T-helper 2 cell (primary cell): ENCODE measurements at places on chromosomes 4 and X.

GRCh38 chr4:10671366-10671765, 13.2 kb downstream of the CLNK start:
- peak; percentile 6 for DNase-seq

GRCh38 chr4:185472103-185472542, 590 bp upstream of the CCDC110 start:
- DNase-seq, result no peak

DNA sequence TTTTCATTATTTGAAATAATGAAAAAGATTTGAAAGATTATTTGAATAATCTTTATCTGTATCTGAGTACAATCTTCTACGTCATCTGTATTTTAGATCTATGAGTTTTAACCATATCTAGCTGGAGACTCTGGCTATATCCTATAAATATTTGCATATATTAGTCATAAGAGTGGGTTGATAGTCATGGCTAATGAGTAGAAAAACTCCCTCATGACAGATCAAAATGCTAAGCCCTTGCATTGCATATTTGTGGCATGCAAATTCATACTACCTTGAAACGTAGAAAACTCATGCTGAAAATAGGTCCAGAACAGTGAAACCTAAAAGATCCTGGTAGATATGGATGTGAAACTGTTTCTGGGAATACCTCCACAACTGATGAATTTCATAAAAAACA, 291.3 kb downstream of the GALNTL6 start:
- no peak for DNase-seq

DNA sequence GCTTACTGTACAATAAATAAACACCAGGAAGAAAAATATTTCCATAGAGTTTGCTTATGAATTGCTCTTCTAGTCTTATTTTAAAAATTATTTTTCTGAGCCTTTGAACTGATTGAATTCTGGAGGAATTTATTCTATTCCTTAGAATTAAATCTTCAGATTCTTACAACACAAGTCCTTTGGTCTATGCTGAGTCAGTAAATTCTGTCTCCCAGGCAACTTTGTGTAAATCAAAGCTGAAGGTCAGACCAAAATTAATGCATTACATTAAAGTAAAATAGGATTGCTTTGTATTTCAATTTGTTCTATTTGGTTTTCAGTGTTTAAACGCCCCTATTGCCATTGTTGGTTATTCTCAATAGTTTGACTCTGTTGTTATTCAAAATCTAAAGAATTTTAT, 26.8 kb upstream of the STPG2 start:
- DNase-seq, result no peak

DNA sequence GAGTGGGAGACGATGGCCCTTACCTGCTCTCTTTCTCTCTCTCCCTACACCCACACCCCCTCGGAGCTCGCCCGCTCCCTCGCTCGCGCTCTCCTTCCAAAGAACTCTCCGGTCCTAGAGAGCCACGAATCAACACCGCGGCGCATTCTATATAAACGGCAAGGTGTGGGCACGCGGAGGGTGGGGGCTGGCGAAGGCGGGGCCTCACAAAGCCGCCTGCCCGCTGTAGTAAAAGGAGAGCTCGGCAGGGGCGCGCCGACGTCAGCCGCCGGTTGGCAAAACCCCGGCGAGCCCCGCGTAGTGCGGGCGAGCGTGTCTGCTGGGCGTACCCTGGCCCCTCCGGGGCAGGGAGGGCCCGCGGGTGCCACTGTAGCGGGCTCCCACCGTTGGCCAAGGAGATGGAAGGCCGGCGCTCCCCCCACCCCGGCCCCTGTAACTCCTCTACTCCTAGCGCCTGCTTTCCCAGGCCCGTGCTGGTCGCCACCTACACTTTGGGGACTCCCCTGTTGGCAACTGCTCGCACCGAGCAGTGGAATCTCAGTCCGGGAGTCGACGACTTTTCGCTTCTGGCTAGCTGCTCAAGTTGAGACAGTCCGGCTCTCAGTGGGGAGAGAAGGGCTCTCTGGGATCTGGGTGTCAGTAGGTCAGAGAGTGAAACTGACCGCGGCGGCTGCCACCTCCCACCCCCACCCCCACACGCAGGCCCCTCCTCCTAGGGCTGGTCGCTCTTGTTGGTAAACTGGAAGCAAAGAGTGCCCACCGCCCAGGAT, 325.5 kb upstream of the F9 start:
- DNase-seq, result peak; percentile 19

- no peak for DNase-seq
Observed at GRCh38 chr4:74331252-74331651, 23.0 kb downstream of the EPGN start.

GRCh38 chr4:159768016-159768415, 665.1 kb downstream of the RAPGEF2 start:
- no peak for DNase-seq

DNA sequence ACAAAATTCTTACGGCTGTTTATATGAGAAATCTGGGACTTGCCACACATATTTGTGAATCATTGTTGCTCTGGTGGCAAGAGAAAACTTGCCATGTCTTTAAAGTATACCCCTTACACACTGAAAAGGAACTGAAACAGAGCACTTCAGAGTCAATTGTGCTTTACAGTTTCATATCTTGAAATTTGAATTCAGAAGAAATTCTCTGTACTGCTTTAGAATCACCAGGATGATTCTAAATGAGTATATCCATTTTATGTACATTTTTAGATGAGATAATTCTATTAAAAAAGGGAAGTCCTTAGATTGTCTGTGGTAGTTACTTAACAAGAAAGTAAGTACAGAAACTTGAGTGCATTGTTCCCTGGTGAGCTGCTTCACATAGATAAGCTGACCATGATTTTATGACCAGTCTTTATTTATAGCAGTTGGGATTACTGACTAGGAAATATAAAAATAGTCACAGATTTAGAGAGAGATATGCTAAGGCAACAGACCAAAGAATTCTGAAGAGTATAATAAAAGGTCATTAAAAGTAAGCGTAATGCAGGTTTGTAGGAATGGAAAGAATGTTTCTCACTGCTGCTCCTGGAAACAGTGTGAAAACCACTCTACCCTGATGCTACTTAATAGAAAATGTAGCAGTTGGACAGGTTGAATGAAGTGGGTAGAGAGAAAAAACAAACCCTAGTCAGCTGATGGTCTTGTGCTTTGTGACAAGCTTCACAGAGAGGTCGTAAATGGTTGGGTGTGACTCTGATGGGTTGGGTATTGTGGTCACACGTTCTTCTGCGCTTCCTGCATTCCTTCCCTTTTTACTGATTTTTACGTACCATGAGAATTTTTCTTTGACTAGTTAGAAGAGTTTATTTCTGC, 41.0 kb downstream of the FNIP2 start:
- DNase-seq, result no peak

DNA sequence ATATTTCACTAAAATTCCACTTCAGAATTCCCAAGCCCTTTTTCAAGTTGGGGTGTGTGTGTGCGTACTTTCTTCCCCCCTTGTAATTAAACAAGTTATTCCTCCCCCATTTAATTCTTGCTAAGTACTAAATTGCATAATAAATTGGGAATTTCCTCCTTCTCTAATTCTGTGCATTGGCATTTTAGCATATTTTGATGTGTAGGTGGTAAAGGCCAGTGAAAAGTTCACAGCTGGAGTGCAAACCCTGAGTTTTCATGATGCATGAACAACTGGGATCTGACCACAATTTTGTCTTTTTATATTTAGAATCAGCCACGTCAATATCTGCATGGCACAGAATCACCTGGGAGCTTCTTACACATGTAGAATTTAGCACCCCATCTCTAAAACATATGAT, 18.5 kb downstream of the ANXA3 start:
- DNase-seq, result no peak

DNA sequence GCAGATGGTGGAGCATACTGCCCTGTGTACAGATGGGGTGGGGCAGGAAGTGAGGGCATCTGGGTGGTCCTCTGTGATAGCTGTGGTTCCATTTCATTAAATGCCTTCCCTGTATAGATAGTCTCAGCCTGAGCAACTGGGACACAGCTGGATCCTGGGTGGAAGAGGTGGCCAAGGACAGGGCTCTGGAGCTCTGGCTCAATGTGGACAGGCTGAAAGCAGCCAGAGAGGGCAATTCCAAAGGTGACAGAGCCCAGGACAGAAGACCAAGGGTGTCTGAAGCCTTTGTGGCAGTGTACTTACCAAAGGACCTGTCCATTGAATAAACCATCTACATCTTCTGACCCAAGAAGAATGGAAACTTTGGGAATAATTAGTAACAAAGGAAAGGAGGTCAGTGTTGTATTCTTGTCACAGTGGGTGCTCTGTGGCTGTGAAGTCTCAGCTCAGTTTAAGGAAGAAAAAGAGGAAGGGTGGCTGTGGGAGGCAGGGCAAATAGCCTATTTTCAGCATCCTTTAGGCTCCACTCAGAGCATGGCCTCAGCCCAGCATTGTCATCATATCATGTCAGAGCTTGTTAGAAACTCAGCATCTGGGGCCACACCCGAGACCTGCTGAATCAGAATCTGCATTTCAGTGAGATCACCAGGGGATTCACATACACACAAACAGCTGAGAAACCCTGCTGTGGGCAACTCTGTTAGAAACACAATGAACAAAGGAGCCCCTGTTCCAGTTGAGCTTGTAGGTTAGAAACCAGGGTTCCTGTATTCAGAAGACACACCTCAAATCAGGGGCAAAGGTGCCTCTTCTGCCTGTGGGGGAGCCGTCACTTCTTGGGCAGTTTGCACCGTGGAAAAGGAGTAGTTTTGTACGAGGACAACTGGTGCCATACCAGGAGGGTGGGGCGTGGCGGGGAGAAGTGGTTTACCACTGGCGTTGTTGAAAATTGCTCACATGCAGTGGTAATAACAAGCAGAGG, 168.6 kb downstream of the PTTG2 start:
- DNase-seq, result peak; percentile 41

DNA sequence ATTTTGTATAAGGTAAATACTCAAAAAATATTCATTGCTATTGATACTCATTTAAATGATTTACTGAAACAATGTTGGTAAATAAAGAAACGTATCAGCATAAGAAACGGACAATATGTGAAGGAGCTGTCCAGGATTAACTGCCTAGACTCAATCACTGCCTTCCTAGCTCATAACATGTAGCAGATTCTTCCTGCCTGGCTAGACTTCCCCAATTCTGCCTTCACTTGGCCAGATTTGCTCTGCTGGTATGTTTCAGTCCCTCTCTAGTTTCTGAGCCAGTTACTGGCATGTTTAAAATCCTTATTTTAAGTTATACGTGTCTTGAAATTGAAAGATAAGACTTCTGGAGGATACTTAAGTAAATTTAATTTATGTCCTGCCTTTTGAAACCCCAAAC, 740.3 kb downstream of the CENPC start:
- no peak for DNase-seq

DNA sequence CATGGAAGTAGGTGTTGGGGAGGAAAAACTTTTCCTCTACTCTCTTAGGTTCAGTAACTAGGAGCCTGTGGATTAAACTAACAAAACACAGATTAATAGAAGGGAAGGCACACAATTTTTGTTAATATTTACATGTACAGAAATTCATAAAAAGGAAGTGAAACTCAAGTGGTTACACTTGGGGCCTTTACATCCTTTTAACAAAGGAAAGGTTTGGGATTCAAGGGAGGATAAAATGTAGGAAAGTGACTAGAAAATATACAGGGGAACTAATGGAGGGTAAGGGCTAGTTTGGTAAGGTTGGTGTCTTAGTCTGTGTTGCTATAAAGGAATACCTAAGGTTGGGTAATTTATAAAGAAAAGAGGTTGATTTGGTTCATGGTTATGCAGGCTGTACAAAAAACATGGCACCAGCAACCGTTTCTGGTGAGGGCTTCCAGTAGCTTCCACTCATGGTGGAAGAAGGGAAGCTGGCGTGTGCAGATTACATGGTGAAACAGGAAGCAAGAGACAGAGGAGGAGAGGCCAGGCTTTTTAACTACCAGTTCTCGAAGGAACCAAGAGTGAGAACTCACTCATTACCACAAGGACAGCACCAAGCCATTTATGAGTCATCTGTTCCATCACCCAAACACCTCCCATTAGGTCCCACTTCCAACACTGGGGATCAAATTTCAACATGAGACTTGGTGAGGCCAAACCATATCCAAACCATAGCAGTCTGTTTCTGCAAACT, 124.4 kb downstream of the CHRDL1 start:
- DNase-seq, result no peak

DNA sequence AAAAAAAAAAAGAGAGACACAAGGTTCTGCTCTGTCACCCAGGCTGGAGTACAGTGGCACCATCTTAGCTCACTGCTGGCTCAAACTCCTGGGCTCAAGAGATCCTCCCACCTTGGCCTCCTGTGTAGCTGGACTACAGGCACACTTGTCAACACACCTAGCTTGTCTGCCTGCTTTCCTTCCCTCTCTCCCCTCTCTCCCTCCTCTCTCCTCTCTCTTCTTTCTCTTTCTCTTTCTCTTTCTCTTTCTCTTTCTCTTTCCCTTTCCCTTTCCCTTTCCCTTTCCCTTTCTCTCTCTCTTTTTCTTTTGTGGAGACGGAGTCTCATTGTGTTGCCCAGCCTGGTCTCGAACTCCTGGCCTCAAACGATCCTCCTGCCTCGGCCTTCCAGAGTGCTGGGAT, 132.1 kb downstream of the DIPK2B start:
- DNase-seq, result peak; percentile 35

- DNase-seq, result peak; percentile 38
Observed at GRCh38 chr4:183637461-183637860, 21.5 kb downstream of the RWDD4 start.

- DNase-seq, result no peak
Observed at GRCh38 chr4:110104661-110105060, 93.8 kb downstream of the ELOVL6 start.

GRCh38 chr4:177339477-177340374, 30.1 kb downstream of the NEIL3 start:
- no peak for DNase-seq

- DNase-seq, result no peak
Observed at GRCh38 chr4:54050214-54050904, 14.0 kb downstream of the CHIC2 start.

GRCh38 chr4:170374770-170375169, 285.0 kb upstream of the AADAT start:
- peak; percentile 59 for DNase-seq

DNA sequence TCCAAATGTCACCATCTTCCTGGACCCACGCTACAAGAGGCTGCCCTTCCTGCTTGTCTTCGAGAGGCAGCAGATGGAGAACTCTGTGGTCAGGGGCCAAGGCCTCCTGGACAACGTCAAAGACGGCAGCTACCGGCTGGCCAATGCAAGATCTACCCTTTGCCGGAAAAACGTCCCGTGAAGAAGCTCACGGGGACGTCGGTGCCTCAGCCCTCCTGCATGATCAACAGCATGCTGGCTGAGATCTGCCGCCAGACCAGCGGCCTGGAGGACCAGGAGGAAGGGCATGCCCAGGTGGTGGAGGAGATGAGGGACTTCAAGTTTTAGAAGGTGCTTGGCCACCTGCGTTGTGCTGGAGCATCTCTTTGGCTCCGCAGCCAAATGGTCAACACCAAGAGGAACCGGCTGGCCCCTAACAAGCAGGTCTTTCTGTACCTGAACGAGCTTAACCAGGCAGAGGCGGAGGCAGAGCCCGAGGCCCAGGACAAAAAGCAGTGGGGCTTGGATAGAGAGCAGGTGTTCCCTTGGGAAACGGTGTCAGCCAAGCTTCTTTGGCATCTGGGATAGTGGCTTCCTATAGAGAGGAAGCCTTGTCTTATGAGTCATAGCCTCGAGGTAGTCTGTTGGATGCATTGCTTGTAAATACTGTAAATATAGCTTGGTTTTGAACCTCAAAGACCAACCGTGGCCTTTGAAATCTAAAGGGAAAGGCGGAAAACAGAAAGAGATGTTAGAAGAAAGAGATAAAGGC, 94.8 kb upstream of the ELOVL6 start:
- no peak for DNase-seq

GRCh38 chr4:165199722-165200121, 7.6 kb upstream of the KLHL2 start:
- no peak for DNase-seq
